HepG2 (cell line): ENCODE measurements at places on chromosomes 4 and X. TPM values are rescaled to one million over a fixed set of nuclear protein-coding genes. Genes with fewer than 3 reads are reported as not detected.

GNRHR gene
- total RNA-seq = not detected in 2 replicates

GLRB gene
- 0.24 TPM in 1 of 2 replicates, not detected in the other for total RNA-seq

ZAR1 gene
- total RNA-seq = not detected in 2 replicates

MAGEB1 gene
- not detected in 2 replicates for total RNA-seq

MEPE gene
- total RNA-seq = not detected in 2 replicates

SMR3B gene
- not detected in 2 replicates for total RNA-seq

BTC gene
- not detected in 2 replicates for total RNA-seq

COL25A1 gene
- not detected in 2 replicates for total RNA-seq
